Tibial nerve (tissue), 4 donors: ENCODE measurements at places on chromosomes 6 and 20. TPM values are rescaled to one million over a fixed set of nuclear protein-coding genes. Genes with fewer than 3 reads are reported as not detected.

Gene NKAIN4
- 7.2 TPM for total RNA-seq

Gene EYA2
- 24.9 TPM for total RNA-seq

Gene RPP40
- total RNA-seq, result 16.7 TPM

Gene MSH5
- 21.2 TPM for total RNA-seq

Gene SLC24A3
- total RNA-seq, result 4.0 TPM

Gene IP6K3
- 0.39 TPM for total RNA-seq

Gene ME1
- total RNA-seq, result 17.6 TPM

Gene COL9A1
- total RNA-seq, result 2.3 TPM

Gene LST1
- 86.5 TPM for total RNA-seq

Gene CDH26
- 2.7 TPM for total RNA-seq

Gene EFCAB8
- total RNA-seq, result not detected

Gene PBOV1
- not detected for total RNA-seq

Gene CALHM4
- 0.42 TPM for total RNA-seq

Gene LGSN
- not detected for total RNA-seq

Gene PPIL6
- total RNA-seq, result 1.2 TPM

Gene CCDC170
- 1.6 TPM for total RNA-seq

Gene ITPA
- total RNA-seq, result 57.1 TPM

Gene SLC22A7
- total RNA-seq, result not detected

Gene CCNC
- 33.4 TPM for total RNA-seq

Gene SHLD1
- total RNA-seq, result 5.9 TPM

Gene EDN1
- 18.2 TPM for total RNA-seq

Gene THEMIS
- 0.22 TPM for total RNA-seq

Gene TOX2
- 3.3 TPM for total RNA-seq

Gene SIRT5
- total RNA-seq, result 12.0 TPM

Gene PPP1R10
- 48.6 TPM for total RNA-seq

Gene EEF1A2
- total RNA-seq, result not detected

Gene POLR1H
- total RNA-seq, result 30.6 TPM

Gene NKAPL
- total RNA-seq, result 1.3 TPM
